OCI-LY7 (cell line): ENCODE measurements at places on chromosomes 7 and 10. TPM values are rescaled to one million over a fixed set of nuclear protein-coding genes. Genes with fewer than 3 reads are reported as not detected.

DNA sequence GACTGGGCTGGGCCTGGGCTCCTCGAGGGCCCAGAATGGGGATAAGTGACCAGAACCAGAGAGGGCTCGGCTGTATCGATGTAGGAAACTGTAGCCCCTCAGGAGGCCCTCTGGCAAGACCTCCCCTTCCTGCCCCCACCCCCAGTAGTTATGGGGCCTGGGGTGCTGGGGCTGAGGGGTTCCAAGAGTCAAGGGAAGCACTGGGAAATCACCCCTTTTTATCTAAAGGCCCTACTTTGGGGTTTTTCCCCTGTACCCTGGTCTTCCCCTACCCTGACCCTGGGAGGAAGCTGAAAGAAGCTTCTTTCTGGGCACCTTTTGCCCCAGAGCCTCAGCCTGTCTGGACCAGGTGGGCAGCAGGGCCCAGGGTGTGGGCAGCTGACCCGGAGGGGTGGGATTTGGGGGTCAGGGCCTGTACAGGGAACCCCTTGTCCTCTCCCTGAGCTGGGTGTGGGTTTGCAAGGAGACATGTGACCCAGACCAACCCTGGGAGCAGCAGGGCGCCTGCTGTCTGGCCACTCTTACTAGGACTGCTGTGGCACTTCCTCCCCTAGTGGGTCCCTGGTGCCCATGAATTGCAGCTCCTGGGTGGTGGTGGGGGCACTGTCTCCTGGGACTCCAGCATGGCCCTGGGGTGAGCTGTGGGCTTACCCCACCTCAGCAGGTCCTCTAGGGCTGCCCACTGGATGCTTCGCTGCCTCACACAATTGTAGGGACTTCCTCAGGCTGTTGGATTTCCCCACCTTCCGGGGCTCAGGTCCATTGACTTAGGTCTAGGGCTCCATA lies 1.5 kb downstream of the IRF5 start:
- no peak for DNase-seq

GRCh38 chr10:60384011-60384410 lies 5.7 kb downstream of the ANK3 start:
- no peak for DNase-seq

- DNase-seq, result no peak
Measured at GRCh38 chr7:90595342-90595800, 750 bp upstream of the CDK14 start.

ACTL6B gene
- total RNA-seq, result not detected in 2 replicates

DNA sequence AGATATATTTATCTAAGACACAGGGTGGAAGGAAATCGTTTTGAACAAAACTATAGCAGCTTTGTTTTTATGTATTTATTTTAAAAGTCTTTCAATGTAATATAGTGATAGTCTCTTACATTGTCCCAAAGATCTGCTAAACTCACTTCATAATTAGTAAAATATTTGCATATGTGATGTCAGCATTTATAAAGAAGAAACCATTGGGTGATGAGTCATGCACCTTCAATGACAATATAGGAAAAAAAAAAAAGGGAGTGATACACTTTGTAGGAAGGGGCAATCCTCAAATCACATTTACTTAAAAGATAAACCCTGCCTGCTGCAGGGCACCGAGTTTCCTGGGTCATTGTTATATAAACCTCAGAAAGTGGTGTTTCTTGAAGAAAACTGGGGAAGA lies 112.4 kb upstream of the SEMA3C start:
- no peak for DNase-seq

DNA sequence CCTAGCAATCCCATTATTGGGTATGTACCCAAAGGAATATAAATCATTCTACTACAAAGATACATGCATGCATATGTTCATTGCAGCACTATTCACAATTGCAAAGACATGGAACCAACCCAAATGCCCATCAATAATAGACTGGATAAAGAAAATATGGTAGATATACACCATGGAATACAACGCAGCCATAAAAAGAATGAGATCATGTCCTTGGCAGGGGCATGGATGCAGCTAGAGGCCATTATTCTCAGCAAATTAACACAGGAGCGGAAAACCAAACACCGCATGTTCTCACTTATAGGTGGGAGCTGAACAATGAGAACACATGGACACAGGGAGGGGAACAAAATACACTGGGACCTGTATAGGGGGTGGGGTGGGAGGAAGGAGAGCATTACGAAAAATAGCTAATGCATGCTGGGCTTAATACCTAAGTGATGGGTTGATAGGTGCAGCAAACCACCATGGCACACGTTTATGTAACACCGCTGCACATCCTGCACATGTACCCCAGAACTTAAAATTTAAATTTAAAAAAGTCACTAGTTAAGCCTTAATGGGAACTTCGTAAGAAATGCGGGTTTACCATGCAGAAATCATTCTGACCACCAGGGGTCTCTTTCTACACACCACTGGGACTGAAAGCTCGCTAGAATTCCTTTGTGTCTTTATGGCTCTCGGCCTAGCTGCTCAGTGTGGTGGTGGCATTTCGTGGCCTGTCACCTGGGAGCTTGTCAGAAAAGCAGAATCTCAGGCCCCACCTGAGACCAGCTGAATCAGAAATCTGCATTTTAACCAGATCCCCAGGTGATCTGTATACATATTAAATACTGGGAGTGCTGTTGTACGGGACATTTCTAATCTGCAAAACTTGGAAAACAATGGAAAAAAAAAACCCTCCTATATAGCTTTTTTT lies 9.5 kb downstream of the ANKRD1 start:
- peak; percentile 73 for DNase-seq

MYPN gene
- total RNA-seq, result not detected in 2 replicates

- no peak for DNase-seq
Measured at GRCh38 chr7:133676805-133677370, 424.0 kb downstream of the EXOC4 start.

DNA sequence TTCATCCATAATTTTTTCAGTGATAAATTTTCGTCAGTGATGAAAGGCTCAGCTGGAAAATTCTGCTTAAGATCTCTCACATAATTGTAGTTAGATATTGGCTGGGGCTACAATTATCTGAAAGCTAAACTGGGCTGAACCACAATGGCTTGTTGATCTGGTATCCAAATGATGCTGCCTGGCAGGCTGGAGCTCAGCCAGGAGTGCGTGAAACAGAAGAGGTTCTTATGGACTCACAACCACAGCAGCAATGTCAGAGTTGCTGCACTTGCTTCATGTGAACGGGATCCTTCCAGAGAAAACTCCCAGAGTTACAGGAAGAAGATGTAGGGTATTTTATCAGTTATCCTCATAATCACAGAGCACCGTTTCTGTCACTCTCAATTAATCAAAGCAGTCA lies 533.2 kb upstream of the POM121L12 start:
- DNase-seq, result no peak

DNA sequence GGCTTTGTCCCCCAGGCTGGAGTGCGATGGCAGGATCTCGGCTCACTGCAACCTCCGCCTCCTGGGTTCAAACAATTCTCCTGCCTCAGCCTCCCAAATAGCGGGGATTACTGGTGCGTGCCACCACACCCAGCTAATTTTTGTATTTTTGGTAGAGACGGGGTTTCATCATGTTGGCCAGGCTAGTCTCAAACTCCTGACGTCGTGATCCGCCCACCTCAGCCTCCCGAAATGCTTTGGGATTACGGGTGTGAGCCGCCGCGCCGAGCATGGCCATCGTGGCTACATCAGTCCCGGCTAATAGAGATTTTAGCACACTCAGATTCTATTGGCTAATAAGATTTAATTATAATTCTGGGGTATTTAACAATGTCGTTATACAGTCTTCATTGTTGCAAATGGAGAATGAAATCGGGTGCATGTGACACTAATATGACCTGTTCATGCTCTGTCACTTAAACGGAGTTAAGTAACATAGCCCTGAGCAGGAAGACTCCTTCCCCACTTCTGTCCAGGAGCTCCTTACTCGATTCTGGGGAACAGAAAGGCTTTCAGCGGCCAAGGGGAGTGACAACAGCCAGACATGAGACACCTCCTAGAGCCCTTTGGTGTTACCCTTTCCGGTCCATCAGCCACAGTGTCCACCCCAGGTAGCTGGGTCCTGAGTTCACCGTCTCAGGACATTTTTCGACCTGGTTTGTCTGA lies 40.9 kb upstream of the FAM20C start:
- no peak for DNase-seq

DNA sequence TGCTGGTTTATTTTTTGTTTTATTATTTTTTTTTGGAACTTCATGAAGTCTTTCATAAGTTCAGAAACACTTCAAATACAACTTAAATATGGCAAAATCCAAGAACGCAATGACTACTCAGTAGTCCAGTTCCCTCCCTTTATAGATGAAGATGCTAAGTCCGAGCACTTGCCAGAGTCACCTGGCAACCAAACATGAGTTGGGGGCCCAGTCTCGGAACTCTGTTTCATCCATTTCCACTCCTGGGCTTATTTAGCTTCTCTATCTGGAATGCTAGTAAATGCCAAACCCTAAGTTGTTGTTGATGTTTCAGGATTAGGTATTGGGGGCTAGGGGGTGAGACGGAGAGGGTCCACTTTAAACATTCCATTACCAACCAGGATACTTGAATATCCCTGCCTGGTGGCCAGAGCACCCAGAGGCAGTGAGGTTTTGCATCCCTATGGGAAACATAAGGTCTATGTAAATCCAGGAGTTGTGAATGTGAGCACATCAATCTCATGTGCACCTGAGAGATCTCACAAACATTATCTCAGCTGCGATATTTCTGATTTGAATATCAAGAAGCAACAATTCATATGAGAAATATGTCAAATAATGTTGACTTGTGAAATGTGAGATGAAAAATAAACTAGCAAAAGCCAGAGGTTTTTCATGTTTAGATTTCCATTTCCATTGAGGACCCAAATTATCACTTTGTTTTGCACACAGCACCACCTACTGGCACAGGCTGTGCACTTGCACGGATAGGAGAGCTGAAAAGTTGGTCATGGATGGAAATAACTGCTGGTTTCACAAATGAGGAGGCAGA lies 129.3 kb downstream of the PKD1L1 start:
- DNase-seq, result peak; percentile 80

RGR gene
- not detected in 2 replicates for total RNA-seq

NPC1L1 gene
- total RNA-seq, result not detected in 2 replicates
